ENCODE measurements at places on chromosomes 6 and 20.

DNA sequence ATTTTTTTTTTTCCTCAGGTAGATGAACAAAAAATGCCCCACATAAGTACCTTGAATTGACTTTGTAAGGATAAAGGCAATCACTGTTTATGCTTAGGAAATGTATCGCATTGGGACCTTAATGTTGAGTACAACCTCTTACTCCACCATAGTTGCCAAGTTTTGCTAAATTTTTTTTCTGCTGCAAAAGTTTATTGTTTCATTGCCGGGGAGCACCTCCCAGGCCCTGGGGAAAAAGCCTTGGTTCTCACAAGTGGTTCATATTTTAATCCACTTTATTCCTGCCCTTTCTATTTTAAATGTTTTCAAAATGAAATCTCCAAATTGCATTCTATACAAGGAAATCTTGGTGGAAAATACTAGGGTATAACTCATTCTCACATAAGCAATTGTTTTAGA is 52.3 kb upstream of the UTRN start:
- no peak for DNase-seq

DNA sequence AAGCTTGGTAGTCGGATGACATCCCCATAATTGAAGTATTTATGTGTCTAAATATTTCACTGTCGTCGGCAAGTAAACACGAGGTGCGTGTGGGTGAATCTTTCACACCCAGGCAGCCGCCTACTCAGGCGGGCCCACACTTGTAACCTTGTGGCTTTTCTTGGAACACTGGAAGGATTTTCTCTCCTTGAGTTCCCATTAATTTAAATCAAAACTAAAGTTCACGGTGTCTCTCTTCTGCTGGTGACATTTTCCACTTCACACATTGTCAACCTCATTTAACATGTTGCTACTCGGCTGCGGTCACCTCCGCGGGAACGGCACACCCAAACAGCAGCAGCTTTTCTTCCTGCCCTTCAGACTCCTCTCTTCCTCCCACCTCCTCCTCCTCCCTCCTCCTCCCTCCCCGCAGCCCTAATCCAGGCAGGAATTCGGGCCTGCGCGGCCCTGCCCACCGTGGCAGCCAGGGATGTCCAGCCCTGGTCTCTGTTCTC is 336.6 kb downstream of the QKI start:
- DNase-seq = no peak

- no peak for DNase-seq
These were observed 22.2 kb downstream of the PSMG4 start for GRCh38 chr6:3280866-3281465.

DNA sequence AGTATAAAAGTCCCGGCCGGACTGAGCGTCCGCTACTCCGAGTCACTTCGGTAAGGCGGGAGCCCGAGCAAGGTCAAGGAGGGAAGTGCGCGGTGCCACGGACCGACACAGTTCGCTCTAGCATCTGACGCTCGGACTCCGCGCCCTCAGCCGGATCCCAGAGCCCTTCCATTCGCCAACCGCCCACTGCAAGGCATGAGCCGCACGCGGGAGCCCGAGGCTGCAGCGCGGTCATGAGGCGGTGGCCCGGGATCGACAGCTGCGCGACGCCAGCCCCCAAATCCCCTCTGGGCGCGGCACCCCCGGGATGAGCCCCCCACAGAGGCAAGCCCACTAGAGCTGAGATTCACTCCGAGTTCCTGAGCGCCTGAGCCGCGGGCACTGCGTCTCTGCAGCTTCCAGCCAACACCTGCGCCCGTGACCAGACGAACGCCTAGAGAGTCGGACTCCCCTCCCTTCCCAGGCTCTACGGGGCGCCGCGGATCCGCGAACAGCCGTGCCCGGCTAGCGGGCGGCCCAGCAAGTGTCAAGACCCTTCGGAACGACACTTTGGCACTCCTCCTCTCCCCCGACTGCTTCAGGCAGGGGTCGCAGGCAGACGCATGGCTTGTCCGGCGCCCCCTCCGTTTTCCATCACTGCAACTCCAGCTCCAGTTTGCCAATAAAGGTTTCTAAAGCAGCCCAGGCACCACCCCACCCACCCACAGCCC is 725 bp upstream of the ISM1 start:
- DNase-seq = no peak

DNA sequence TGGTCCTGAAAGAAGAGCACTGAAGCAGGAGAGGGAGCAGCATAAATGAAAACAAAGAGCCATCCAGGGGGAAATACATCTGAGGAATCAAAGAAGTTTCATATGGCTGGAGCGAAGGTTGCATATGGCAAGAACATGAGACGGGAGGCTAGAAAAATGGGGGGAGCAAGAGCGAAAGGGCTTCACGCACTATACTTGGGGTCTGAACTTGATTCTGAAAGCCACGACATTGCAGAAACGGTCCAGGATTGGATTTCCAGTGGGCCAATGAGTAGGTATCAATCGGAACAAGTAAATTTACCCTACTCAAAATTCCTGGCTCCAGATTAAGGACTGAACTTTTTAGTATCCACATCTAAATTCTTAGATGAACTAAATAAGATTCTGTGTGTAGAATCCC is 47.9 kb downstream of the B4GALT5 start:
- DNase-seq = no peak

- no peak for DNase-seq
These were observed 35.7 kb downstream of the CITED2 start for GRCh38 chr6:139338795-139339194.

GRCh38 chr6:140236732-140237131 is 862.3 kb upstream of the CITED2 start:
- no peak for DNase-seq

GRCh38 chr6:15539722-15540270 is 123.0 kb downstream of the DTNBP1 start:
- no peak for DNase-seq

- DNase-seq = no peak
These were observed 61.9 kb upstream of the HBS1L start for GRCh38 chr6:135116571-135116970.

GRCh38 chr6:37502703-37503291 is 3.1 kb upstream of the CCDC167 start:
- DNase-seq = no peak

DNA sequence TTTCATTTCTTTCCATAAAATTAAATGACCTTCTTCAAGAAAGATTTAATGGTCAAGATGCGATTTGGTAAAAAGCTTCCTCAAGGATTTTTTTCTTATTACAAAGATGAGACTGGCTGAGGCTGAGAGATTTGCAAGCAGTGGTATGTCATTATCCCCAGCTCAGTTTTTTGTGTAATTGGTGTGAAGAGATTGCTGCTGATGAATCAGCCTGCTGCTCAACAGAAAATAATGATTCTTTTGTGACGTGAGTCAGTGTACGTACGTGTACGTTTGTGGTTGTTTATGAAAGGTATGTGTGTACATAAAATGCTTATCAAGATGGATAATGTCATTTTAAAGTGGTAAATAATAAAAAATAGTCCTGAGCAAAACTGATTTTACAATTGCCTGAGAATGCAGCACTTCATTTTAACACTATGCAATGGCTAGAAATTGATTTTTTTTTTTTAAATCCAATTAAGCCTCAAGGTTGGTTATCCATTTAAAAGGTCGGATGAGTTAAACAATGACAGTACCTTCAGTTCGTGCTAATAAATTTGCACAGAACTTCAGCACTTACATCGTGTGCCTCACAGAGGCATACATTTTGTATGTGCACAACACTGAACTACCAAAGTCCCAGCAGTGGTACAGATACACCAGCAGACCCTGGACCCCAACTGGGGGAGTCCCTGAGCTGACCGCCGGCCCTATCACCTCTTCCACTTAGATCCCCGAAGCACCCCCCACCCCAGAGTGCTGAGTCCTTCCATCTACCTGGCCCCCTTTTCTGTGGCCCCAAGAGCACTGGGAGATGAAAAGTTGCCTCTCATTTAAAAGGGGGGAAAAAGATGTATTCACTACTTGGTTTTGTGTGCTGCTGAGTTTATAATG is 9.7 kb upstream of the NPEPL1 start:
- DNase-seq = no peak

DNA sequence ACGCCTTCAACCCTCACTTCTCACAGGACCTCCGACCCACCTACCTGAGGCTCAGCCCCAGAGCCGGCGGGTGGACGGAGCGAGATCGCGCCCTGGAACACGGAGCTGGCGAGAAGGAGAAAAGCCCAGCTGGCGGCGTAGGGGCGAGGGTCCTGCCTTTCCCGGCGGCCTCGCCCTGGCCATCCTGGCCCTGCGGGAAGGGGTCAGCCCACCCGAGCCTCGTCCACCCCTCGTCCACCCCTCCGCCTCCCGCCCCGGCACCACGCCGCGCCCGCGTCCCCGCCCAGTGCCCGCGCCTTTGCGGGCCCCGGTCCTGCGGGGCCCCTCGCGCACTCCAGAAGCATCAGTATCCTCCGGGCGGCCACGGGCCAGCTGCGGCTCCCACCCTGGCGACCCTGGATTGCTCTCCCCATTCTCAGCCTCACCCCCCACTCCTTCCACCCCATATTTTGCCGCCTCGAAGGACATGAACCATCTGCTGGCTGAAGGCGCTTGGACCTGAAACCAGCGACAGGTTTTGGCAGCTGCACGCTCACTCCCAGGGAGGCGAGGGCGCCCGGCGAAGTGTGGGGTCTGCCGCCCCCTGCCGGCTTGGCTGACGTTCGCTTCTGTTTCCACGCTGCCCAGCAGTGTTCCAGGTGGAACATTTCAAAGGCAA is 65.1 kb downstream of the PLG start:
- DNase-seq = peak; percentile 15

- DNase-seq = peak; percentile 87
These were observed 116.0 kb downstream of the LRRC1 start for GRCh38 chr6:53910834-53911233.

- DNase-seq = no peak
These were observed 101.6 kb downstream of the DACT2 start for GRCh38 chr6:168217880-168218537.

GRCh38 chr6:134826889-134827737 is 122.8 kb downstream of the ALDH8A1 start:
- no peak for DNase-seq

- peak; percentile 55 for DNase-seq
These were observed 12.9 kb upstream of the C20orf144 start for GRCh38 chr20:33649201-33649681.

GRCh38 chr20:44212792-44213191 is 2.2 kb upstream of the OSER1 start:
- DNase-seq = no peak

DNA sequence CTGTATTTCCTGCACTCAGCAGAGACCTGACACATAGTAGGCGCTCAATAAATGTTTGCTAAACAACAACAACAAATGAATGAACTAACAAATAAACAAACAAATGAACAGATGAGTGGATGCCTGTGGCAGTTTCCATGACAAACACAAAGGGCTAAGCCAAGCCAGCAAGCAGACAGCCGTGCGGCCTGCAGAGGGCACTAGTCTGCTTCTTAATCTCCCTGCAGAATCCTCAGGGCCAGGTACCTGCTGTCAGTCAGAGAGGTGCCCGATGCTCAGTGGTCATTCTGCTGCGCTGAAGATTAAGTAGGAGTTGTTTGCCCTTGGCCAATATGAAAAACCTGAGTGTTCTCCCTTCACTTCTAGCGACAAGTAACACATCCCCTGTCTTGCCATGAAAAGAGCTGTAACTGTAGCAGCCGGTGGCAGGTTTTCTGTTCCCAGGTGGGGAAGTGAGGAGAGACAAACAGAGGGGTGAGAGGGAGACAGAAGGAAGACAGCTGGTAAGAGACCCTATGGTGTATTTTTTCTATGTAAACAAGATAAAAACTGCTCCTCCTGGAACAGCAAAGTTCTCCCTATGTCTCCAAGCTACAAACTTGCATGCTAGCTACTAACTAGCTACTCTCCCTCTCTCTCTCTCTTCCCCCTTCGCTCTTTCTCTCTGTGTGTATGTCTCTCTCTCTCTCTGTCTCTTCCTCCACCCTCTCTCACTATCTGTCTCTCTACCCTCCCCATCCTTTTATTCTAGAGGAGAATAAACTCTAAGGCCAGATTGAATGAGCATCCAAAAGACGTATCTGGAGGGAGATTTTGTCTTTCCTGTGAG is at the start of gene MC3R:
TSS of gene MC3R (plus strand) at position 779 of the 829 bp plus-strand sequence. CDS start 112 bp downstream, outside the sequence.
- DNase-seq = peak; percentile 58

DNA sequence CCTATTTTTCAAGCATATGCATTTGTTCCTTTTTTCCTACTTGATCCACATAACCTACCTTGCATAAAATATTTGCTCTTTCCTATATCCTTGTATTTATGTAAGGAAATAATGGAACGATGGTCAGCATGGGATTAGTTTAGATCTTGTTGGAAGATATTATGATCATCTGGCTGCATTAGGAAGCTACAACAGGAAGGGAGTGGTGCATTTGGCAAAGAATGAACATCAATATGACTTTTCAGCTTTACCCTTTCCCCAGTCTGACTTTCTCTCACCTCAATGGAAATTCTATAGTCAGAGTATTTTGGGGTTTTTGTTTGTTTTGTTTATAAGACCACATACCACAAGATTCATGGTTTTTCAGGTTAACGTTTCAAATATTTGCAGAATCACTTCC is 66.0 kb downstream of the HS3ST5 start:
- DNase-seq = no peak

- DNase-seq = peak; percentile 25
These were observed 4.4 kb downstream of the ZKSCAN3 start for GRCh38 chr6:28353981-28354676.

DNA sequence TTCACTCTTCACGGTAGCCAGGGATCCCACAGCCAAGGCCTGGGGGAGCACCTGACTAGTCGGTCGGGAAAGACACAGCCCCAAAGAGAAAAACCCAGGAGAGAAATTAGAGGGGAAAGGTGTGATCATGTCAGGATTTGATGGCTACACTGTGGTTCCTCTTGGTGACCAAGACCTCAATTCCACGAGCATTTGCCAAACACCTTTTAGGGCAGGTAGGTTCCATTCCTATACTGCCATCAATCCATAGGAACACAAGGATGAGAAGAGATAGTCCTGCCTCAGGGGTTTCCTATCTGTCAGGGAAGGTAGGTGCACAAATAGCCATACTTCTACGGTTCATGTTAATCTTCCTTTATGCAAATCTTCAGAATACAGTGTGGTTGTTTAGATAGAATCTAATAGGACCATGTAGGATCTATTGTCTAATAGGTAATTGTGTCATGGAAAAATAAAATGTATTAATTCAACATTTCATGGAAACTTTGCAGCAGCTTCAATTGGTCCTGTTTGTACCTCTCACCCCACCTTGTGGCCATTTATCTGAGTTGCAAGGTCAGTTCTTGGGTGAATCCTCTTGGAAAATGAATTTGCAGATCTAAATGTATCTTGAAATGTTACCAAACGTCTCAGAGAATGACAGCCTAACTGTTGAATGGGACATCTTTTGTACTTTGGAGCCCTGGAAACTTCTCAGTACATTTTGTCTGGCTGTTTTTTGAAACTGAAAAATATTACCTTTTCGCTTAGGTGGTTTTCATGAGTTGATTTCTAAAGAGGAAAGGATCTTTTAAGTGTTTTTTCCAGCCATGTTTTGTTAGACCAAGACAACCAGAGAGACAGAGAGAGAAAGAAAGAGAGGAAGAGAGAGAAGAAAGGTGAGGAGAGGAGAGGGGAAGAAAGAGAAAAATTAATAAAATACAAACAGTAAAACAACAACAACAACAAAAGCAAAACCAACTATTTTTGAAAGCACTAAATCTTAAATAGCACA is 33.7 kb upstream of the IYD start:
- DNase-seq = peak; percentile 74

All from pons (tissue), 1 donor.